ENCODE measurements at places on chromosomes 7 and 10. TPM values are rescaled to one million over a fixed set of nuclear protein-coding genes. Genes with fewer than 3 reads are reported as not detected.

CFAP58 gene
- 0.88 TPM for total RNA-seq

RFC2 gene
- 17.1 TPM for total RNA-seq

EEPD1 gene
- total RNA-seq, result 6.4 TPM

PLCE1 gene
- 14.1 TPM for total RNA-seq

INTS15 gene
- 36.4 TPM for total RNA-seq

IDI2 gene
- not detected for total RNA-seq

DNA sequence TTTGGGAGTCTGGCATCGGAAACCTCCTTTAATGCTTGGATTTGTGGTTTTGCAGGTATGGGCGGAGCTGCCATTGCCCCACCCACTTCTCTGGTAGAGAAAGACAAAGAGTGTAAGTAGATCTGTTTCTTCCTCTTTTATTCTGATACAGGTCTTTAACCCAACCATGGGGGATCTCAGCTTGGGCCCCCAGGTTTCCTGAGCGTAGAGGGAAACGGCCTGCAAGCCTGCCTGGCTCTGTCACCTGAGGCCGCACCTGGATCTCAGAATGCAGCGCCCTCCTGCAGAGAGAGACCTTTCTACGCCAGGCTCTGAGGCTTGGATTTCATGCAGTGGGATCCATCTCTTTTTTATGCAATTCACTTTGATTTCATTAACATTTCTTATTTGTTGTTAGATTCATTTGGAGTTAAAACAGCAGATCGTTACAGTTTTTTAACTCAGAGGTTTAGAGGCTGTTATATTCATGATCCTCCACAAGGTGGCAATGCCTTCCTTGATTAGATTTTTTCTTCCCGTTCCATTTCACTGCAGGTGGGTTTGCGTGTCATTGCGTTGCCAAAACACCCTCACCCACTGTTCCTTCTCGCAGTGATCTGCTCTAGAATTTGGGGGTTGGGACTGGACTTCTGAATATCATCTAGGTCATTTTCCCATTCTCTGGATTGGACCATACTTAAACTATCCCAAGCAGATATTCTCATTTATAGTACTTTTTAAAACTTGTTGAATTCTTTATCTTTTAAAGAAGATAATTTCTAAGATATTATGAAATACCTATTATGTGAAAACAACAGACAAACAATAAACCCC lies 20.0 kb downstream of the RBM17 start:
- DNase-seq, result no peak

DNA sequence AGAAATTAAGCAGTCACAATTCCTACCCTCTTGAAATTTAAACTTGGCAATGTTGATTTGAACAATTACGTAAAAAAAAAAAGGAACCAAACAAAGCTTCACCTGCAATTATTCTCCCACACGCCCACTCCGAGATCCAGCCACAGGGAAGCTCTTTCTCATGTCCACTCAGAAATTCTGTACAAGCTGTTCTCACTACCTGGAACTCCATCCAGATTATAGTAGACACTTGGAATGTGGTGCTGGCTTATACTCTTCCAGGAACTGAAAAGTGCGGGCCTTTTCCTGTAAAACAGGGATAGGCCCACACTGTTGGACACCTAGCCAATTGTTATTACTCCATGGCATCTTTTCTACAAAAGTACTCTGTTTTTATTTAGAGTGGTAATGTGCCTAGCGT lies 20.3 kb upstream of the TOMM7 start:
- DNase-seq, result peak; percentile 79

DNA sequence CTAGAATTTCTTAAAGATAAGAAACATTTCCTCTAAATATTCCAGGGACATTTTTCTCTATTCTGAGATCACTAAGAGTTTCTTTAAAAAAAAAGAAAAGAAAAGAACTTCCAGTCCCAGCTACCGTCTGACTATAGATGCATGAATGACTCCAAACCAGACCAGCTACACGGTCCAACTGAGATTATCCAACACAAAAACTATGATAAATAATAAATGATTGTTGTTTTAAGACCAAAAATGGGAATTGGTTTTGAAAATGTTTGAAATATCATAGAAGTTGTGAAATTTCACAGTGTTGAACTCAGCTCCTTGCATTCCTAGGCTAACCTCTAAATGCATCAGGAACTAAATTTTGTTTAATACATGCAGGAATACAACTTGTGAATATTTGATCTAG lies 1619.6 kb upstream of the LRRTM3 start:
- no peak for DNase-seq

- no peak for DNase-seq
Observed at GRCh38 chr10:35659456-35659855, 17.4 kb upstream of the FZD8 start.

DNA sequence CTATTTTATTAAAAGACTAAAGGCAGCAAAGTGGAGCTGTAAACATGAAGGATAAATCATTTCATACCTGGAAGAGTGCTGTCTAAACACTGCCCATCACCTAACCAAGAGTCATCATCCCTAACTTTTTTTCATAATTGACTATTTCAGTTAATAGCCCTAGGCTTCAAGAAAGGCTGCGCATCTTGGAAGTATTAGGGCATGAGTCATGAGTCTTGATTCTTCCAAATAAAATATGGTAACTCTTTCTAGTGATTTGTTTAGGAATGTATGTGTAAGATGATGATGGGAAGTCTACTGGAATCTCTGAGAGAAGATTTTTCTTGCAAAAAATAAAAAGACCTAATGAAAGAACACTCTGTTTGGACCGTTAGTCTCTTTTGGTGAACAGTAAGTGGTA lies 207.7 kb upstream of the AHR start:
- no peak for DNase-seq

GRCh38 chr10:12663863-12664262 lies 314.5 kb downstream of the CAMK1D start:
- DNase-seq, result no peak

DNA sequence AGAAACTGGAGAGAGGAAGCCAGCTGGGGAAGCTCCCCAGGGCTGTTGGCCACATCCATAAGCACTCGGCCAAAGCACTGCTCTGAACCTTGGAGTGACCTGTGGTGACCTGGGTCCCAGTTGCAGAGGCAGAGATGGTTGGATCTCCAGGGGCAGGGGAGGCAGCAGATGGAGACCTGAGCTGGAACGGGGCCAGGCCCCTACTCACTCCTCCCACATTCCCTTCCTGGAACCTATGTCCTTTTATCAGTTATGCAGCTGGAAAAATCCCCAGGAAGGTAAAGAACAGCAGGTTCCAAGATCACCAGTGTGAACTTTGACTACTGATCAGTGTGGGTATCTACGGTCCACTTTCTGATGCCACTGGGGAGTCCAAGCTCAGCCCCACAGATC lies 9.6 kb upstream of the PNLIPRP2 start:
- no peak for DNase-seq

DNA sequence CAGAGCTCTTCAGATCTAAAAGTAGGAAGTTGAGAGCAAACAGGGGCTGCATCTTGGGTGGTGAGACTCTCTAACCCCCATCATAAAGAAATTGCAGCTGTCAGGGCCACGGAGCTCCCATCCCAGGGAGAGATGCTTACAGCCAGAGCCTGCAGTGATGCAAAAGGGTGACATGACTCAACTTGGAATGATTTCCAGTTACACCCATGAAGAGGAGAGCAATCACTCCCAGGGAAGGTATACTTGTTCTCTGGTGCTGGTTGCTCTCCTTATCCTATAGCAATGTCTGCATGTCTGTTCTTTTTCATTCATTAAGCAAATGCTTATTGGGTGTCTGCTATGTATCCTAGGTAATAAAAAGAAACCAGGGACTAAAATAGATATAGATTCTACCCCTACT lies 228.0 kb downstream of the RAB11FIP2 start:
- DNase-seq, result no peak

DNA sequence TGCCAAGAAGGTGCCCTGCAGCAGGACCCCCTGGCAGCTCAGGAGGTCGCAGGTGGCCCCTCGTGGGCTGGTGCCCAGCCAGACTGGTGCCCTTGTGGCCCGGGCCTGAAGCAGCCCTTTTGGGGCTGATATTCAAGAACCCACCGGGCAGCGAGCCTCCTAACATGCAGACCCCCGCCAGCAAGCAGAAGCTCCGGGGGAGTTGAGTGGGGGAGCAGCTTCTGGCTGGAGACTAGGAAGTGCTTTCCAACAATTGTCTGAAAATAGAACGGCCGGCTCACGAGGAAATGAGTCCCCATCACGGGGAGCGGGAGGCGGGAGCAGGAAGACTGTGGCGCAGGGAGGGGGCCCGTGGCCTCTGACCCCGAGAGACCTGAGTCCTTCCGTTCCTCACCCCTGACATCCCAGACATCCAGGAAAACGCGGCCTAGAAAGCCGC lies 9.5 kb upstream of the INTS1 start:
- DNase-seq, result no peak

DNA sequence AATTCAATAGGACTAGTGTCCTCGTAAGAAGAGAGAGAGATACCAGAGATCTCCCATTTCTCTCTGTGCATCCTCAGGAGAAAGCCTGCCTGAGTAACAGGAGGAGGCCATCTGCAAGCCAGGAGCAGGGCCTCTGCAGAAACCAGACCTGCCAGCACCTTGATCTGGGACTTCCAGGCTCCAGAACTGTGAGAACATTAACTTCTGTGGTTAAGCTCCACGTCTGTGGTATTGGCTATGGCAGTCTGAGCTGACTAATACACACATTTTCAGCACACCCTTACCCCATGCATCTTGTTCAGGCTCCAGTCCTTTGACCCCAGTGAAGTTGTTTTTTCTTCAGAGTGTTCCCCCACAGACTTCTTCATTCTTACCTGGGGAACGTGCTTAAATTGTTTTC lies 3.1 kb upstream of the CRTAC1 start:
- DNase-seq, result no peak

GRCh38 chr10:72242675-72243074 lies 26.6 kb upstream of the ASCC1 start:
- no peak for DNase-seq

DNA sequence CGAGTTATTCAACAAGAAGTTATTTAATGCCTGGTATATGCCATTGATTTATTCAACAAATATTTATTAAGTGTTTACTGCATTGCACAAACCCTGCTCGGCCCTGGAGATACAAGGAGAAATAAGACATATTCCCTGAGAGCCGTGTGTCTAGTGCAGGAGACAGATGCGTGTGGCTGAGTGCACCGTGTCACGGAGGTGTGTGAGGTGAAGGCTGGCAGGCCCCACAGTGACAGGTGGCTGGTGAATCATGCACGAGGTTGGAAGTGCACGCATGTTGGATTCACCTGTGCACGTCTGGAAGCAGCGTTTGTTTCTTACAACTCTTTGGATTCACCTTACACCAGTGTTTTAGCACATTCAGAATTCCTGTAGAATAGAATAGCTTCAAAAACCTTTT lies 136.6 kb upstream of the SHH start:
- DNase-seq, result no peak

DNA sequence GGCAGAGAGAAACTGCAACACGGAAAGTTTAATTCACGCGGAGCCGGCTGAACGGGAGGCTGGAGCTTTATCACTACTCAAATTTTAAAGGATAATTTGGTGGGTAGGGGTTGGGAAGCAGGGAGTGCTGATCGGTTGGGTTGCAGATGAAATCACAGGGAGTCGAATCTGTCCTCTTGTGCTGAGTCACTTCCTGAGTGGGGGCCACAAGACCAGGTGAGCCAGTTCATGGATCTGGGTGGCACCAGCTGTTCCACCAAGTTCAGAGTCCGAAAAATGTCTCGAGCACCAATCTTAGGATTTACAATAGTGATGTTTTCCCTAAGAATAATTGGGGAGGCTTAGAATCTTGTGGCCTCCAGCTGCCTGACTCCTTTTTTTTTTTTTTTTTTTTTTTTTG lies 3.6 kb upstream of the PRAP1 start:
- no peak for DNase-seq

DNA sequence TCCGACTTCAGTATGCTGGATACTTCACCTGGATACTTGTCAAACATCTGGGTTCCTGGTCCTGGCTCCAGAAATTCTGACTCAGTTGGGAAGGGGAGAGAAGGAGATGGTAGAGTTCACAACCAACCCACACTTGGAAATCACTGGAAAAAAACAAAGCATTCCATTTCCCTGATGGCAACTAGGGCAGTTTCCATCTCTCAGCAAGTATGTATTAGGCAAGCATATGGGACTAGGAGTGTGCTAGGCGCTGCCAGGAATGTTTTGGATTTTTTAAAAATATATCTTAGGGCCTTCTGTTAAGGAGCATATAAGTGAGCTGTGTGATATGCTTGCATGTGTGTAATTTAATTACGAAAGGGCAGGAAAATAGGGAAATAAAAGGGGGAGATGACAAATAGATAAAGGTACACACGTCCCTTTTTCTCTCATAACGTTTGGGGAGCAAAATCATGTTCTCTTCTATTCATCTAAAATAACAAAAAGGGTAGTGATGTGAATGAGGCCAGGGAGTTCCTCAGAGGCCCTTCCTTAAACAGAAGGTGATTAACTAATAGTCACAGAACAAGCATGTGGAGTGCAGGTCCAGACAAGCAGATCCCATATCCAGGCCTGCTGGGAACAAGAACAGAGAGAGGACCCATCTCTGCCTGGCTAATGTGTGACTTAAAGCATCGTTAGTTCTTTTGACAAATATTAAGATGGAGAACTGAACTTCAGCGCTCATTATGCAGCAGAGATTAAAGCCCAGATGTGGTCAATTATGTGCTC lies 64.5 kb upstream of the NFE2L3 start:
- no peak for DNase-seq

DNA sequence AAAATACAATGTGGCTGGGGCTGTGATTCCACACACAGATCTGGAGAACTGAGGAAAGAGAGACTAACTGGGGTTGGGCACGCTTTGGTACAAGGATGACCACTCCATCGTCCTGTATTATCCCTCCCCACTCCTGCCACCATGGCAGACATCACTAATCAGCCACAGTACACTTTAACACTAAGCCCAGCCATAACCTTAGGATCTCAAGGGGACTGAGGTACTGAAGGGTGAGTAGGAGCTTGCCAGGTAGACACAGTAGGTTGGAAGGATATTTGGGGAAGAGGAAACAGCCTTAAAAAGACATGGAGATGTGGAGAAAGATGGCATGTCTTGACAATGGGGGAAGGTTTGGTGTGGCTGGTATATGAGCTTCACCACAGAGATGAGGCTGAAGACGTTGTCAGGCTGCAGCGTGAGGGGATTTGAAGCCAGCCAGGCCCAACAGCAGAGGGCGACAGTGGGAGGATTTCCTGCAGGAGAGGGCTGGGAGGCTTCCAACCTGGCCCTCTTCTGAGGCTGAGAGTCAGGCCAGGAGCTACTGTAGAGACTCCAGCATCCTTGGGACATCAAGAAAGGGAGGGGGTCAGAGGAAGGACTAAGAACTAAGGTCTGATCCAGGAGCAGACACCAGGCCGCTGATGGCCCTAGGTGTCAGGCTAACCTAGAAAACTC lies 58.6 kb upstream of the COL13A1 start:
- DNase-seq, result no peak

- no peak for DNase-seq
Observed at GRCh38 chr7:16651396-16652239, 5.6 kb downstream of the BZW2 start.

- DNase-seq, result no peak
Observed at GRCh38 chr7:47380325-47381133, 201.4 kb downstream of the TNS3 start.
